Smooth muscle cell of the brain vasculature (primary cell): ENCODE measurements at places on chromosomes 11 and 22.

- DNase-seq = no peak
Measured at GRCh38 chr11:502288-503178, 4.5 kb downstream of the RNH1 start.

DNA sequence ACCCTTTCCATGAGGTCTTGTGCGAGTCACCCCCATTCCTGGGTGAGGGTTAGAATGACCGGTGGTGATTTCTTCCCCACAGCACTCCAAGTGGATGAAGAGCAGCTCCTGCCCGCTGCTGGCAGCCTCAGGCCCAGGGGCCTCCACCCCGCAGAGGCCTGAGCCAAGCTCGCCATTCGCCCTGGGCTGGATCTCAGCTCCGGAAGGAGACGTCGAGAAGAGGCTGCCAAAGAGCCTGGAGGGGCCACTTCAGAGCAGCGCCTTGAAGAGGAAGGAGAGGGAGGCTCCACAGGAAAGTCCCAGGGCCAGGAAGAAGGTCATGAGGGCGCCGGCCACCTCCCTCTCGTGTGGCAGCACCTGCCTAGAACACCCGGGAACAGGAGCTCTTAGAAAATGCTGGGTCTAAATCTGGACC is 8.4 kb downstream of the SLC29A2 start:
- DNase-seq = no peak

GRCh38 chr11:109902764-109903433 is 190.3 kb upstream of the ZC3H12C start:
- DNase-seq = no peak

GRCh38 chr11:2307501-2308331 is 5.9 kb downstream of the TSPAN32 start:
- DNase-seq = no peak

GRCh38 chr11:100941033-100941432 is 188.6 kb downstream of the PGR start:
- DNase-seq = no peak

GRCh38 chr22:40512426-40513136 is 123.9 kb downstream of the MRTFA start:
- peak; percentile 81 for DNase-seq

DNA sequence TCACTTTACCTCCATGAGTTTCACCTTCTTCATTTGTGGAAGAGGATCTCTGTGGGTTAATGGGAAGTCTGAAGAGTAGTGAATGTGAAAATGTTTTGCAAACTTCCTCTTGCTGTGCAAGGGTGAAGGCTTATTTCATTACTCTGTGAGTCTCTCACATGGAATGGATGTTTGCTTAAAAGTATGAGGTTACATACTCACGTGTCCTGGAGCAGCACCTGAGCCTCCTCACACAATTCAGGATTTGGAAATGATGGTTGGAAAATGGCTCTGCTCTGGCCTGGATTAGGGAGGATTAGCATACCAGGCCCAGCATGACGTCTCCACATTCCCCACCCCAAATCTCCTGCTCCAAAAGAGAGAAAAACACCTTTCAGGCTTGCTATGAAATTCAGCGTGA is 4.8 kb downstream of the GRAMD1B start:
- DNase-seq = no peak
